ENCODE measurements at places on chromosomes 16 and 17. TPM values are rescaled to one million over a fixed set of nuclear protein-coding genes. Genes with fewer than 3 reads are reported as not detected.
A peak's percentile ranks its signal among the peaks of the same experiment; 100 is the strongest.

RAB11FIP4 gene
- total RNA-seq: 0.05 TPM

DNA sequence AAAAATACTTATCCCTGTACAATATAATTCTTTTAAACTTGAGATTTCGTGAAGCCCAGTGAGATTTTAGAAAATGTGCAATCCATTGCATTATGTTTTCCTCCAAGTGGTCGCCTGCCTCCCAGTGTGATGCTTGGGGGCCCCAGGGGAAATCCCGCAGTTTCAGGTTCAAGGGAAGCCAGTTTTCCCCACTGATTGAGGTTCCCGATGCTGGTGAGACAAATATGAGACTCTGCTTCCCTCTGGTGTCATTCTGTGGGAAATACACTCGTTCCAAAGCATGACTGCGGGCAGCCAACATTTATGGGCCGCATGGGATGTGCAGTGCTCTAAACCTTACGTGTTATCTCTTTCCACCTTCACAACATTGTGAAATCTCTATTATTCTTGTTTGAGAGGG lies 200.8 kb downstream of the PRKCB start:
- DNase-seq: peak; percentile 68

DNA sequence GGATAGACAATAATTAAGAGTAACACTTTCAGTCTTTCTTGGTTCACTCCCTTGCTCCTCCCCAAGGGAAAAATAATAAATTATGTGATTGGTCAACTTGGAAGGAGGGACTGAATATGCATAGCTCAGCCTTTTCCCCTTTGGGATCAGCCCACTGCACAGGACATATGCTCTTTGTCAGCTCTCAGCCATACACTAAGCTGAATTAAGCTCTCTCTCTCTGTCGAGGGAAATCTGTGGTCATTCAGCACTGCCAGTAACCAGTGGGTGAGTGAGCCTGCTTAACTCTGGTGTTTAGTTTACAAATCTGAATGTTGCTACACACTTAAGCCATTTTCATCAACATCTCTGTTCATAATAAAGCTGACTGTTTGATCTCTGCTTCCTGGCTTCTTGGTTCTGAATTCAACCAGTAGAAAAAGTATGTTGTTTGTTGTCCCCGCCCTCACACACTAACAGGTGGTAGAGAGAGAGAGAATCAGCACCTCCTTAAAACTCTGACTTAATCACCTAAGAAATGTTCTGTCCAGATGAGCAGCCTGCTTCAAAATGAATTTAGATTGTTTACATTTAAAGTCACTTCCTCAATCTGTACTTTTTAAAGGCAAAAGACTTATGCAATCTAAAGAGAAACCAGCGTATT lies 102.3 kb upstream of the C17orf78 start:
- peak; percentile 45 for DNase-seq

DNA sequence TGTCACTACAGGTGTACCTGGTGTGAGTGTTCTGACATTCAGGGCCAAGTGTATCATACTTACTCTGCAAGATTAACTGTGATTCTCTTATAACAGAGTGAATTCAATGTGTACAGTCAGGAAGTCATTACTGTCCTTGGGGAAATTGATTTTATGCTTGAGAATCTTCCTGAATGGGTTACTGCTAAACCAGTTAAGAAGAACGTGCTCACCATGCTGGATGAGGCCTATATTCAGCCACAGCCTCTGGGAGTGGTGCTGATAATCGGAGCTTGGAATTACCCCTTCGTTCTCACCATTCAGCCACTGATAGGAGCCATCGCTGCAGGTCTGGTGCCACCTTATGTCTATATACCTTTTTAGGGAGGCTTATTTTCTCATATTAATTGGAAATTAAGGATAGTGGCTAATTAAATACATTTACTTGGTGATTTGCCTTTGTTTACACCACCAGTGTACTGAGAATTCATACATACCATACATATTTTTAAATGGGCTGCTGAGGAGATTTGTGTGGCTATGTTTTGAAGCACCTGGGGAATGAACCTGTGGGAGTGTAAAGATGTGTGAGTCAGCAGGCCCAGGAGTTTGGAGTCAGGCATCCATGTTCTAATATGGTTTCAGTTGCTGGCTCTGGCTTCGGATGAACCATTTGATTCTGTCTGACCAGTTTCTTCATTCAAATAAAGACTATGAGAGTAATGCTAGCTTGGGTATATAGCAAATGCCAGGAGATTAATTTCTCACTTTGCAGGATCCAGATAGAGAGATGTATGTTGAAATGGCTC lies 3.1 kb downstream of the ALDH3A2 start:
- DNase-seq: no peak

DNA sequence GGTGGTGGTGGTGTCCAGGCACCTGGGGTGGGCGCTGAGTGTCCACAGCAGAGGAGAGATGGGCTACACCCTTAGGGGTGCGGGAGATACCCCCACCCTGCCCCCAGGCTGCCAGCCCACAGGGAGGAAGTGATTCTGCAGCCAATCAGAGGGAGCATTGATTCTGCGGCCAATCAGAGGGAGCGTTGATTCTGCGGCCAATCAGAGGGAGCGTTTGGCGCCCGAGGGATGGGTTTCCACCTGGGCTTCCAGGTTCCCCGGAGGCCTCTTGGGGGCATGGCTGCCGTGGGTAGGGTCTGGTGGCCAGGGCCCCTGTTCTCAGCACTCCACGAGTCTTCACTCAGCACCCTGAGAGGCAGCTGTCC lies 28.2 kb upstream of the ACSF3 start:
- no peak for DNase-seq

GLIS2 gene
- total RNA-seq: 1.2 TPM

GRCh38 chr16:21619765-21620425 lies 20.5 kb downstream of the METTL9 start:
- DNase-seq: no peak

GRCh38 chr17:227078-227945 lies 45.9 kb upstream of the DOC2B start:
- DNase-seq: no peak

GRCh38 chr16:86707171-86707570 lies 128.8 kb downstream of the FOXL1 start:
- no peak for DNase-seq

GRCh38 chr17:66625311-66625767 lies 209.6 kb upstream of the CACNG5 start:
- peak; percentile 62 for DNase-seq

DNA sequence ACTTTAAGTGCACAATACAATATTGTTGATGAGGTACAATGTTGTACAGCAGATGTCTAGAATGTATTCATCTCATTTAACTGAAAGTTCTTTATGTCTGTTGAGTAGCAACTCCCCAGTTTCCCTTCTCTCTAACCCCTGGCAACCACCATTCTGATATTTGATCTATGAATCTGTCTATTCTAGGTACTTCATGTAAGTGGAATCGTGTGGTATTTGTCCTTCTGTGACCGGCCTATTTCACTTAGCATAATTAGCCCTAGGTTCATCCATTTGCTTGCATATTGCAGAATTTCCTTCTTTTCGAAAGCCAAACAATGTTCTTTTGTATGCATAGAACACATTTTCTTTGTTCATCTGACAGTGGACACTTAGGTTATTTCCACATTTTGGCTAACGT lies 10.8 kb downstream of the RGS9 start:
- DNase-seq: no peak

- no peak for DNase-seq
Measured at GRCh38 chr17:36730857-36731490, 129.6 kb downstream of the MRM1 start.

CNTNAP1 gene
- 41.2 TPM for total RNA-seq

DNA sequence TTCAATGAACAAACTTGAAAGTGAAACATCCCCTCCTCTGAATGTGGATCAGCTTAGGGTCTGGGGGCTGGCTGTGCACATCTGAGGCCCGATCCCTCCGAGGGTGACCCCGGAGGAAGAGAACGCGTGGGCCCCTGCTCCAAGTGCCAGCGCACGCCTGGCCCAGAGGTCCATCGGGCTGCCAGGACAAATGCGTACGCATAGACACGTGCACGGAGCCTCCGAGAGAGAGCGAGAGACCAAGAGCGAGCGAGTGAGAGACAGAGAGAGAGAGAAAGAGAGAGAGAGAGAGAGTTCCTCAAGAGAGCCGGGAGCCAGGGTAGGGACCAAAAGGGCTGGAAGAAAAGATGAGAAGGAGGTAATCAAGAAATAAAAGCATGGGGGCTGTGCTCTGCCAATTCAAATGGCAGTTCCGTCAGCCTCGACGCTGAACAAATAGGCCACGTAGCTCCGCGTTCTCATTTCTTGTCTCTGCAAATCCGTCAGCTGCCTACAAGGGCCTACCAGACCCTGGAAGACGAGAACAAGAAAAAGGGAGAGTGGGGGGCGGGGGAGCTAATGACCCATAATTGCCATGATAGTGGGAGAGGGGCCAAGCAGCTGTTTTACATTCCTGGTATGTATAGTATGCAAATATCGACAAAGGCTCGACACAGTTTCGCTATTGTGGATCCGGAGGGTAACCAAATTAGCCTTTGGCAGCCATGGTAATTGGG lies 435.3 kb upstream of the ZFHX3 start:
- DNase-seq: no peak

GRCh38 chr17:1491443-1492248 lies 840 bp downstream of the MYO1C start:
- DNase-seq: peak; percentile 53

DNA sequence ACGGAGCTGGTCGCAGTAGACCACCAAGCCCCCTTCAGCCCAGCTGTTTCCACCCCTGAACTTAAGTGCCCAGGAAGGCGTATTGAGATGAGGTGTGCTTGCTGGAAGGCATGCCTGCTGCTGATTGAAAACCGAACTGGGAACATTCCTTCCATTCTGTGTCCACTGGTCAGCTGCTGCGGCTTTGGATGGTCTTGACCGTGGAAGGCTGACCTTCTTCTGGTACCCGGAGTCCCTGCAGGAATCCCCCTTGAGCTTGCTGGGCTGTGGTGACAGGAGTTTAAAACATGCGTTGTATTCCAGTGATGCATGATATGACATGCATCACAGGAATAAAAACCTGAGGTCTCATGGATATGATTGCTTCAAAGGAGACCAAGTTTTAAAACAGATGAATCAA lies 31.4 kb downstream of the IL4R start:
- no peak for DNase-seq
